T-cell (primary cell): ENCODE measurements at places on chromosomes 4 and X.

DNA sequence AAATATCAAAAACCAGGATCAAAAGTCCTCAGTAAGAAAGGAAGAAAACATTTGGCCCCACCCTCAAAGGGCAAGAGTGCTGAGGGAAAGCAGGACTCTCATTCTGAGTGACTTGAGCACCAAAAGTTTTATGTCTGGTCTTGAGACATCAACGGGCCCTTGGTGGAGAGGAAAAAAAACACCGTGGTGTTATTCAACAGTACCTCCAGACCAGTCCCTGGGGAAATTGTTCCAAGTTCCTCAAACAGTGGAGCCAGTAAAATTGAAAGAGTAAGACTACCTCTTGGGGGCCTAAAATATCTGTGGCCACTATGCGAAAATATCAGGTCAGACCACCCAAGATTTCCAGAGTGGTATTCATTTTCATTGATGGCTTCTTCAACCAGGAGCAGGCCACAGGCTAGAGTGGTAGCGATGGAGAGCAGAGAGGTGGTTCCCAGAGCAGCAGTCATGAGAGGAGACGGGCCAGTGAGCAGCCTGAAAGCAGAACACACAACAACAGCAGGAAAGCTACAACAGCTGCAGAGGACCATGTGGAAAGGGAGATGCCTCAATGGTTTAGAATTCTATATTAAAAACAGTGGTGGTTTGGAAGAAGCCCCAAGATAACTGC, 63.7 kb upstream of the RPL34 start:
- no peak for DNase-seq

DNA sequence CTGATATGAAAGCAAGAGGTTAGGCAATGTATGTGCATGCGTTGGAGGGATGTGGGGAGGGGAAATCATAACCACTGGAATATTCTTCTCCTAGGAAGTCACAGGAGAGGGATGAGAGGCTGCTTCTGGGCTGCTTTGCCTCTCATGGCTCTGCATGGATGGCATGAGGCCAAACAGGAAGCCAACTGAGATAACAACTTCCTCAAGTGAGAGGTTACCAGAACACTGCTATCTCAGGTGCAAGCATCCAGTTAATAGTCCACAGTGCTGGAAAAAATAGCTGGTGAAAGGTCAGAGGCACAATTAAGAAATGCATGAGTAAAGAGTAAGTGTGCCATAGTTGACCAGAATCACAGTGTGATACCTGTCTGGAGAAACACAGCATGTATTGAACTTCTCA, 113.3 kb downstream of the ELOVL6 start:
- peak; percentile 7 for DNase-seq

DNA sequence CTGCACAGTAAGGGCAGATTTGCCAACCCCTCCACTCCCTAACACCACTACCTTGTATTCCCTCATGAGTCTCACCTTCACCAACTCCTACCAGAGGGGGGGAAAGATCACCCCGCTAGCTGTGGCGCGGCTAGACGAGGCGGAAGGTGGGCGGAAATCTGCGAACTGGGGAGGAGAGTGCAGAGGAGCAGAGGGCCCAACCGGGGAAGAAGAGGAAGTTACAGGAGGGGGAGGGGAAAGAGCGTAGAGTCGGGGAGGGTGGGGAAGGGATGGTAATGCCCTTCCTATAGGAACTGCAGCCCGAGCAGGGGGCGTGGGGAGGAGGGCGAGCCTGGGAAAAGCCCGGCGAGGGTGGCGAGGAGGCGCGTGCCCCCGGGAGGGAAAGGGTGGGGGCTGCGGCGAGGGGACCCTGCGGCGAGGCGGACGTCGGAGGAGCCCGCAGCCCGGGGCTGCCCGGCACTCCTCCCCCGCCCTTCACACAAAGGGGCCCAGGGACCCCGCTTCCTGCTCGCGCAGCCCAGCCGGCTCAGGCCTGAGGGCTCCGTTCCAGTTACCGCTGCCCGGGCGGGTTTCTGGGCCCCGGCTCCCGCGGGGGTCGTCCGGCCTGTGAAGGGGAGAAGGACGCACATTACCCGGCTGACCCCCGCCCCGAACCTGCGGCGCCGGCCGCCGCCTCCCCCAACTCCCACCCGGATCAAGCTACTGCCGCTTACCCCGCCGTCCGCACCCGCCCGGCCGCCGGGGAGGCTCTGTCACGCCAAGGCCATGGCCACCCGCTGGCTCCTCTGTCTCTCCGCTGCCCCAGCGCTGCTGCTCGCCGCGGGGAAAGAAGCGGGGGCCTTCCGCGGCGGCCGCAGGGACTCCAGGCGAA, 1.8 kb downstream of the RAP2C start:
- peak; percentile 77 for DNase-seq

DNA sequence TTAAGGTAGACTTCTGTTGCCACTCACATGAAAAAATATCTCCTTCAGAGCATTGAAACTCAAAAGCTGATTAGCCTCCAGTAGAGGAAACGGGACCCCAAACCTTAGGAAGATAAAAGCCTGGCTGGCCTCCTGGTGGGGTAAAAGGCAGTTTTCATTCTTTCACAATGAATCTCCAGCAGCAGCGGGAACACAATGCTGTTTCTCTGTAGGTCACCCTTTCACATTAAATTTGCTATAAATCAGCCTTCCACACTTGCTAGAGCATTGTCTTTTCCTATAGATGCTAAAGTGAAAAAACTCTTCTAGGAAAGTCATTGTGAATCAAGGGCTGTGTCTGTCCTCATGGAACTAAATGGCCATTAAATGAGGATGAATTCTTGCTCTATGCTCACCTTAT, 207.3 kb upstream of the MAGEB2 start:
- DNase-seq, result no peak

DNA sequence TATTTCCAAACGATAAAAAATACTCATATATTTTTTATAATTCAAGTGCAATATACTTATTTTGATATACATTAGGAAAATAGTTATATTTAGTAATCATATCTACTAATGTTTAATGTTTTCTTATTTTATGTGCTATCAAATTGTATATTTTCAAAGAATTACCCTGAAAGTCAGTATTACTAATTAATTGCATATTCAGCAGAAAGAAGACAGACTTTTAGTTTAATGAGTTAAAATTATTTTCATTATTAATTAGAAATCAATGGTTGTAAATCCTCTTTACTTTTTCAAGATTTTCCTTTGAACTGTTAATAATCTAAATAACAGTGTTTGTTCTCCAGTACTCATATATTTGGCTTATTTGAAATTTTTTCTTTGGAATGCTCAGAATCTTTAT, 181.3 kb upstream of the NDST4 start:
- no peak for DNase-seq

- DNase-seq, result no peak
These were observed 1005.9 kb upstream of the PABPC4L start for GRCh38 chr4:135207531-135207930.
